NCI-H1105 (cell line): ENCODE measurements at places on chromosomes 13 and 19.
A peak's percentile ranks its signal among the peaks of the same experiment; 100 is the strongest.

DNA sequence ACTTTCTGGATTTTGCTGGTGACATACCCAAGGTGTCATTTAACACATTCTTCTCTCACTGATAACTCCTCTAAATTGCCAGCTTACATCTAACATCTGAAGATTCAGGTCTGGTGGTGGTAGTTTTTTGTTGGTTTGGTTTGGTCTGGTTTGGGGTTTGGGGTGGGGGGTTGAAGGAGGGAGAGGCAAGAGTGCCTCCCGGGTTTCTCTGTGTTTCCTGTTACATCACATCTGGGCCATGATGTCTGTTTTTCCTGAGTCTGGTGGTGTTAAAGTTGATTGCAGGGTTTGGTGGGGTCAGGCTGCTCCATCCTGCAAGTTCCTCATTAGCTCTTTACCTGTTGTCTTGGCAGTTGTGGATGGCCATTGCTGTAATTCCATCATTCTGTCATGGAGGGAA is 155.8 kb upstream of the UBL3 start:
- no peak for DNase-seq

- no peak for DNase-seq
Observed at GRCh38 chr19:55266840-55267239, 8.0 kb upstream of the PPP6R1 start.

GRCh38 chr13:71964491-71965100 is 97.6 kb upstream of the DACH1 start:
- DNase-seq: no peak

DNA sequence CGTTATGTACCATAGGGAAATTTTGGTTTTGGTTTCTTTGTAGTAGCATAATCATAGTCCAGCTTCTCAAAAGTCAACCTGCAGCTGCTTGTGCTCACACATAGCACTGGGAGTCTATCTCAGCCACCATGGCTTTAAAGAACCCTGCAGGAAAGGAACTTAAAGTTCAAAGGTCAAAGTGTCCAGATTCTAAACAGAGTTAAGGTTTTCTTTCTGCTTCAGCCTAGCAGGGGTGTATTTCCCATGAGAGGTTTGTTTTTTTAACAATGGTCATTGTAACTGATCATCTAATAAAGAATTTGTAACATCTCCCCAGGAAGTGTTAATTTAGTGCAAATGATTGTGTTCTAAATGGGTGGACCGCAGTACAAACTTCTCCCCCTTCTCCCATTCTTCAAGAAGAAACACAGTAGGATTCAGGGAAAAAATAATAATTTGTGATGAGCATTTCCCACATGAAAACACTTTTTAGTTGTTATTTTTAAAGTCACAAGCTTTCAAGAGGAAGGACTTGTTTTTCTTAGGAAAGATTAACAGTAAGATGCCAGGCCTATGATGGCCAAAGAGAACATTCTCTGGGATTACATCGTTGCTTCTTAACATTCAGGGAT is 168.0 kb downstream of the EFNB2 start:
- no peak for DNase-seq

GRCh38 chr19:49389406-49389805 is 1.4 kb downstream of the KASH5 start:
- no peak for DNase-seq

GRCh38 chr19:11560404-11561051 is 1.5 kb upstream of the ELOF1 start:
- peak; percentile 74 for DNase-seq

- DNase-seq: no peak
Observed at GRCh38 chr13:42680748-42681147, 100.6 kb upstream of the FAM216B start.

DNA sequence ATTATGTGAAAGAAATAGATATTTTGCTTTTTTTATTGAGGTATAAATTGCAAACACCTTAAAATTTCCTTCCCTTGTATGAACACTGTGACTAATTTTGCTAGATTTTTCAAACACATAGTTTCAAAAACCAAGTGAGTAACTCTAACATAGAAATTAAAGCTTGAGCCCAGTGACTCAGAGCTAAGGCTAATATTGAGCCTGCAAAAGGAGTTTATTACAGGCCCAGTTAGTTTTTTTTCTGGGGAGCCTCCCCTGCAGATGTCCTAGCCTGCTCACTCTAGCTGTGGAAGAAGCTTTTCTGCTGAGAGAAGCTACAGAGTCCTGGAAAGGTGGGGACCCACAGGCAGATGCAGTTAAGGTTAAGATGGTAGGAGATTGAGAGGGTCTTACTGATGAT is 3.4 kb downstream of the ZNF430 start:
- DNase-seq: no peak

- no peak for DNase-seq
Observed at GRCh38 chr13:31530922-31531321, 208.4 kb upstream of the RXFP2 start.

DNA sequence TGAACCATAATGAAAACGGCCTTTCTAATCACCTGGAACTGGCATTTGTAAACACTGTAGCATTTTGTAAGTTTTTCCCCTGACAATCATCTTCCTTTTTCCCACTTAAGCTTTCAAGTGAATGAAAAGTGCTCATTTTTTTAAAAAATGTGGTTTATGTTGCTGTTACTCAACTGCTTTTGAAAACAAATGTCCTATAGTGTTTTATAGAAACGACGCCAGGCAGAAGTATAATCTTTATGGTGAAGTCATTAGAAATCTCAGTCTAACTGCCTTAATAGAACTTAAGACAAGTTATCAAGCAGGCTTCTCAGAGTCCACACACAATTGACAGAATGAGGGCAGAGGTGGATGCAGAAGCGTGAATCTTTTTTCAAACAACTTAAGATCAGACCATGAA is 442.3 kb downstream of the KLF12 start:
- no peak for DNase-seq

- no peak for DNase-seq
Observed at GRCh38 chr19:32238076-32238475, 107.3 kb upstream of the ZNF507 start.

DNA sequence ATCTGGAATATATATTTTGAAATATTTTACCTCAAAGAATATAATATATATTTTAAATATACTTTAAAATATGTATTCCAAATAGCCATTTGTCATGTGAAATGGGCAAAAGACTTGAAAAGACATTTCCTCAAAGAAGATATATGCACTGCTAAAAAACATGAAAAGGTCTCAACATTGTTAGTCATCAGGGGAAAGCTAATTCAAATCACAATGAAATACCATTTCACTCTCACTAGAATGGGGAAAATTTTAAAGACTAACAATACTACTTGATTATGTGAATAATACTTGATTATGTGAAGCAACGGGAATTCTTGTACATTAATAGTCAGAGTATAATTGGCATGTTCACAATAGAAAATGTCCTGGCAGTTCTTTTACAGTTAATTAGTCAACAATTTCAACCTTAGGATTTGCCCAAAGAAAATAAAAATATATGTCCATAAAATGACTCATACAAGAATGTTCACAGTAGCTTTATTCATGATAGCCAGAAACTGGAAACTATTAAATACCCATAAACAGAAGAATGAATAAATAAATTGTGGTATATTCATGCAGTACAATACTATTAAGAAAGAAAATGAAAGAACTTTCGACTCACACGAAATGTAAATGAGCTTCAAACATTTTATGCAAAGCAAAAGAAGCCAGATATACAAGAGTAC is 6.8 kb upstream of the KBTBD6 start:
- DNase-seq: no peak

DNA sequence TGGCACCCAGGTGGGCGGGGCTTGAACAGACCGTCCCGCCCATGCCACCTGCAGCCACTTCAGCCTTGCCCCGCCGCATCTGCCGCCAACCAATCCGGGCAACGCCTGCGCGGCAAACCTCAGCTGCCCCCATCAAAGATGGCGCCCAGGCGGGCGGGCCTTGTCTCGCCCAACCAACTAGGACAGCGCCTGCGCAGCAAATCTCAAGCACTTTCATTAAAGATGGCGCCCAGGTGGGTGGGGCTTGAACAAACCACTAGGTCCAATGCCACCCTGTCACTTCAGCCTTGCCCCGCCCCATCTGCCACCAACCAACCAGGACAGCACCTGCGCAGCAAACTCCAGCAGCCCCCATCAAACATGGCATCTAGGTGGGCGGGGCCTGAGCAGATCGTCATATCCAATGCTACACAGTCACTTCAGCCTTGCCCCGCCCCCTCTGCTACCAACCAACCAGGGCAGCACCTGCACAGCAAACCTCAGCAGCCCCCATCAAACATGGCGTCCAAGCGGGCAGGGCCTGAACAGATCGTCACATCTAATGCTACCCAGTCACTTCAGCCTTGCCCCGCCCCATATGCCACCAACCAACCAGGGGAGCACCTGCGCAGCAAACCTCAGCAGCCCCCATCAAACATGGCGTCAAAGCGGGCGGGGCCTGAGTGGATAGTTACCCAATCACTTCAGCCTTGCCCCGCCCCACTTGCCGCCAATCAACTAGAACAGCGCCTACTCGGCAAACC is 1.4 kb downstream of the PEG3 start:
- DNase-seq: no peak

- no peak for DNase-seq
Observed at GRCh38 chr19:42284591-42285341, 15.7 kb downstream of the CIC start.

GRCh38 chr13:90709319-90709718 is 638.2 kb upstream of the MIR17HG start:
- DNase-seq: no peak

DNA sequence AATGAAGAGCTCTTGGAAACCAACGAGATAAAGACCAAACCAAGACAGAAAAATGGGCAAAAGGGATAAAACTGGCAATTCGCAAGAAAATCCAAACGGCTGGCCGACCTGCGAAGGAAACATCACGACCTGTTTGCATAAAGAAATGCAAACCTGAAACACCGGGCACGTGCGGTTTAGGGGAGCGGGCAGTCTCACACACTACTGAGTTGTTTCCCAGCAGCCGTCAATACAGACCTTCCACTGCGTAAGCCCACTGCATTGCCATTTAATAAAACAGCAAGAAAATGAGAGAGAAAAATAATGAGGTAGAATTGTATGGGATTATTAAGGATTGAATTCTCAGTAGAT is 642 bp upstream of the PEG3 start:
- no peak for DNase-seq

DNA sequence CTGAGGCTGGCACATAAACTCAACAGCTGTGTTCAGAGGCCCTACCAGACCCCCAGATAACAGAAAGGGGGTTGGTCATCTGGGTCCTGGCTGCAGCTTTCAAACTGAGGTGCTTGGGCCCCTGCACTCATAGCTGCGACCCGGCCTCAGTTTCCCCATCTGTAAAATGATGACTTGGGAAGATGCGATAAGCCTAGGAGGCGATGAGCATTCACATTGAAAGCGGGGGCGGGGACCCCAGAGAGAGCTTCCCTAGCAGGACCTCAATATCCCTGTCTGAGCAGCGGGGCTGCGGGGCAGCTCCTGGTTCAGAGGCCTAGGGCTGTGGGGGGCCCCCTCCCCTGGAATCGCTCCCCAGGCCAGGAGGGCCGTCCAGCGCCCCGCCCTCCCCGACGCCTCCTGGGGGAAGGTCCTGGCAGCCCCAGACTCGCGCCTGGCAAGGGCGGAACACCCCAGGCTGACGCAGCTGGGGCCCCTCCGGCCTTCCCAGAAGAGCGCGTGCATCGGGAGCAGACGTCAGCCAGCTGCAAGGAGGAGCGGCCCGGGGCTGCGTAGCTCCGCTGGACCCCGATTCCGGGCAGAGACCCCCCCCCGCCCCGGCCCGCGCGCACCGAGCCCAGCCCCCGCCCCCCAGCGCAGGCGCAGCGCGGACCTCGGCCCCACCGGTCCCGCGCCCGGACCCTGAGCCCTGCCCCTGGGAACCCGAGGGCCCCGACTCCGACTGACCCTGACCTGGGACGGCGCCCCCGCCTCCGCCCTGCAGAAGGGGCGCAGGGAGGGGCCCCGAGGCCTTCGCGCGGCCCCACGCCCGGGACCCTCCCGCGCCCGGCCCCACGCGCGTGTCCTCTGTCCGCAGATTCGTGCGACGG is 3.5 kb downstream of the FSTL3 start:
- no peak for DNase-seq

GRCh38 chr19:40266119-40266518 is 19.0 kb downstream of the AKT2 start:
- DNase-seq: no peak

DNA sequence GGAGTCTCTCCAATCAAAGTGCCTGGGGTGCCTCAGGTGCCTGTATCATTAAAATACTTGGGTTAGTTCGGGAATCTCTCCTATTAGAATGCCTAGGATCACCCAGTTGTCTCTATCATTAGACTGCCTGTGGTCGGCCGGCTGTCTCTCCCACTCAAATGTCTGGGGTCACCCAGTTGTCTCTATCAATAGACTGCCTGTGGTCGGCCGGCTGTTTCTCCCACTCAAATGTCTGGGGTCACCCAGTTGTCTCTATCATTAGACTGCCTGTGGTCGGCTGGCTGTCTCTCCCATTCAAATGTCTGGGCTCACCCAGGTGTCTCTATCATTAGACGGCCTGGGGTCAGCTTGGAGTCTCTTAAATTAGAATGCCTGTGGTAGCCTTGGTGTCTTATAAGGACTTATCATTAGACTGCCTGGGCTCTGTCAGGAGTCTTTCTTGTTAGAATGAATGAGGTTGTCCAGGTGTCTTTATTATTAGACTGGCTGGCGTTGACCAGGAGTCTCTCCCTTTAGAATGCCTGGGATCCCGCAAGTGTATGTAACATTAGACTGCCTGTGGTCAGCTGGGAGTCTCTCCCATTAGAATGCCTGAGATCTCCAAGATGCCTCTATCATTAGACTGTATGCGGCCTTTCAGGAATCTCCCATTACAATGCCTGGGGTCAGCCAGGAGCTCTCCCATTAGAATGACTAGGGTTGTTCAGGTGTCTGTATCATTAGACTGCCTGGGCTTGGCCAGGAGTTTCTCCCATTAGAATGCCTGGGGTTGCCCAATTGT is 1555.5 kb downstream of the UQCRFS1 start:
- no peak for DNase-seq

- no peak for DNase-seq
Observed at GRCh38 chr13:43489233-43489632, 297.5 kb downstream of the ENOX1 start.

DNA sequence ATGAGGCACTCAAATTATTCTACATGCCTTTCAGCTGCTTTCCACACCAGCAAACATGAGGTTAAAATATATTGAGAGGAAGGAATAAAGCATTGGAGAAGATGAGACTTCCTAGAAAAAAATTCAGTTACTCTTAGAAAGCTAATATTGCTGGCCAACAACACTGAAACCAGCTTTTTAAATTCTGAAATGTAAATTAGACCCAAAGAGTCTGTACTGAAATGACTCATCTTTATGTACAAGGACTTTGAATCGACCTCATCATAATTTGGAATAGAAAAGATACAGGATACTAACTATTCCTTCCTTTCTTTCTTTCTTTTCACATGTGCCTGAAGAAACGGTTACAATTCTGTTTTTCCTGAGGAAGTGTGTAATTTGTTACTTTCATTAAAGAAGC is 6.5 kb upstream of the HSPH1 start:
- DNase-seq: no peak

- no peak for DNase-seq
Observed at GRCh38 chr19:4695224-4695731, 25.1 kb upstream of the MYDGF start.
